ENCODE measurements at places on chromosomes 7 and 10.

- peak; percentile 34 for DNase-seq
These were observed 325.8 kb upstream of the MGMT start for GRCh38 chr10:129140921-129141885.

DNA sequence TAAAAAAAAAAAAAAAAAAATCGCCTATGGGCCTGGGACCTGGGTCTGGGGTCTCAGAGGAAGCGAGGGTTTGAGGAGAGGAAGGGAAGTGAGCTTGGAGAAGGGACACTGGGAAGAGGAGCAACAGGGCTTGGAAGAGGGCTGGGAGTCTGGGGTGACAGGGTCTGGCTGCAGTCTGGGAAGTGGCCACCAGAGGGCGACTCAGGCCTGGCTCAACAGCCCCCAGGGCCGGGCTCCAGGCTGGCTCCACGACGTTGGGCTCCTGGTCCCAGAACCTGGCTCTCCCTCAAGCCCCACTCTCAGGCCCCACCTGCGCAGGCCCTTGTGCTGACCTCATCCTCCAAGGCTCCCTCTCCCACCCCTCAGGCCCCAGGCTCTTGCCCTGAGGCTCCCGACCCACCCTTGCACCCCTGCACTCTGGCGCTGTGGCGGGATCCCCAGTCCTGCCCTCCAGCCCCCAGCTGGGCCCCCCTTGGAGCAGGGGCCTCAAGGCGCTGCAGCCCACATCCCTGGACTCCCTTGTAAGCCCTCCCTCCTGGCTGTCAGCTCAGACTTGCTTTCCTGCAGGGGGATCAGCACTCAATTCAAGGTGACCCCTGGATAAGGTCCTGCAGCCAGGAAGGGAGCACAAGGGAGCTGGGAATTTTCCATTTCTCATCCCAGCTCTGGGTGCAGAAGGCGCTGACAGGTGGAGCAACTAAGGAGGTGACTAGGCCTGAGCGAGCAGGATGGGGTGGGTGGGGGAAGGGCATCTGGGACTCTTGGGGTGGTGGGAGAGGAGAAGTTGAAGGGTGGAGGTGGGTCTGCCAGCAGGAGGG lies 5.4 kb upstream of the SPACDR start:
- peak; percentile 74 for DNase-seq

DNA sequence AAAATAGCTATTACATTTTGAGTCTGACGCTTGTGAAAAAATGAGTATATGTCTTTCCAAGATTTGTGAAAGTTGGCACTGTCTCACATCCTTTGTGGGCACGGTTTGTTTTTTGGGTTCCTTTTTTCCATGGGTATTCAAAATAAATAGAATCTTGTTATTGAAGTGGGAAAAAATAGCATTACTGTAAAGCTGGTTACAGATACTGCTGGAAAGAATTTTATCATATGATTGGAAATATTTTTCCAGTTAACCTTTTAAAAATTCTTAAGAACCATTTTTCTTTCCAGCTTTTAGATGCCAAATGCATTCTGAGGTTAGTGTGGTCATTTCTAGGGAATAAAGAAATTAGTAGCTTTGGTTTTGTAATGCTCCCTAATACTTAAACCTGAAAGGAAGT lies 11.4 kb downstream of the NET1 start:
- DNase-seq: no peak

DNA sequence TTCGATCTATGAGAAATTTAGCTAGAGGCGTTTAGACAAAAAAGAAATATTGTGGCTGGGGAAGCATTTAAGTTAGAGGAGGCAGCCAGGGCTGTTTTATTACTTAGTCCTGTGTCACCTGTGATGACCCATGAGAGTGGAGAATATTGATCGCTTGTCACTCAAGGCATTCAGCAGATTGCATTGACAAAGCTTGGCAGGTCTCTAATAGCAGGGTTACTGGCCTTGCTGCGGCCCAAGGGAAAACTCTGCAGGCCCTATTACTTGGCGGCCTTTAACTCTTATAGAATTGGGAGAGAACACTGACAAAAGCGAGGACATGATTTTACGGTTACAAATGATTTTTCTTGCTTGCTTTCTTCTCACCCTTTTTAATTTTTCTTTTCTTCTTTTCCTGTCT lies 473.5 kb downstream of the AUTS2 start:
- no peak for DNase-seq

DNA sequence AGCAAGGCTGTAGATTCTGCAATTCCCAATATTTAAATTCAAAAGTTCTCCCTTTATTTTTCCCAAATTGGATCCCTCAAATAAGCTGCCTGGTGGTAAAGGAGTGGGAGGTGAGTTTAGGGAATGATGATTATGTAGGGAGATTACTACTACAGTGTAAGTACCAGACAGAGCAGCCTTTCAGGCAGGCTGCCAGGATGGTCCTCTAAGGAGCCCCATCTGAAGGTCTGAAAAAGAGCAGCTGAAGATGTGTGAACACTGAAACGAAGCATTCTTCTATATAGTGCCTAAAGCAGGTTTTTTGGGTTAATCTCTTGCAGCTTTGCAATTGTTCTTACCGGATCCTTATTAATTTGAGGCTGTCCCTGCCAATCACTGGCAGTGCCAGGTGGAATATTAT lies 84.7 kb downstream of the CREB5 start:
- DNase-seq: no peak

- DNase-seq: no peak
These were observed 31.3 kb downstream of the AGAP3 start for GRCh38 chr7:151117565-151117964.

DNA sequence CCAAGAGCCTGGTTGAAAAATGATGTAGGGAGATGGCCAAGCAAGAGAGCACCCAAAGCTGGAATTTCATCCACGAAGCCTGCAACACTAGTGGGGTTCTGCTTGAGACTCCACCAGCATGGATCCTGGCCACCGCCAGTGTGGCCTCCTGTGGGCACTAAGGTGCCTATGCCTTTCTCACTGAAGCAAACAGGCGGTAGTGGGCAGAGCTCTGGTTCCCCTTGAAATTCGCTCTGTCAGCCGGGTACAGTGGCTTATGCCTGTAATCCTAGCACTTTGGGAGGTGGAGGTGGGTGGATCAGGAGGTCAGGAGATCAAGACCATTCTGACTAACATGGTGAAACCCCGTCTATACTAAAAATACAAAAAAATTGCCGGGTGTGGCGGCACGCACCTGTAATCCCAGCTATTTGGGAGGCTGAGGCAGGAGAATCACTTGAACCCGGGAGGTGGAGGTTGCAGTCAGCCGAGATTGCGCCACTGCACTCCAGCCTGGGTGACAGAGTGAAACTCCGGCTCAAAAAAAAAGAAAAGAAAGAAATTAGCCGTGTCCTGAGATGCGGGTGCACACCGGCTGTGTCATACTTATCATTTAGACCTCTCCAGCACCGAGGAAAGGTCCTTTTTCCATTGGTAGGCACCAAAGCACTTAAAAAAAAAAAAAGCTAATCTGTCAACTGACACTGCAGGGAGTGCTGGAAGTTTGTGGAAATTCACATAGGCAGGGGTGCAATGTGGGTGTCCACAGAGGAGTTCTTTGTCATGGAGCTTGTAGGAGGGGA lies 28.3 kb downstream of the CCM2 start:
- DNase-seq: no peak

GRCh38 chr10:129960481-129961156 lies 3.5 kb downstream of the EBF3 start:
- no peak for DNase-seq

DNA sequence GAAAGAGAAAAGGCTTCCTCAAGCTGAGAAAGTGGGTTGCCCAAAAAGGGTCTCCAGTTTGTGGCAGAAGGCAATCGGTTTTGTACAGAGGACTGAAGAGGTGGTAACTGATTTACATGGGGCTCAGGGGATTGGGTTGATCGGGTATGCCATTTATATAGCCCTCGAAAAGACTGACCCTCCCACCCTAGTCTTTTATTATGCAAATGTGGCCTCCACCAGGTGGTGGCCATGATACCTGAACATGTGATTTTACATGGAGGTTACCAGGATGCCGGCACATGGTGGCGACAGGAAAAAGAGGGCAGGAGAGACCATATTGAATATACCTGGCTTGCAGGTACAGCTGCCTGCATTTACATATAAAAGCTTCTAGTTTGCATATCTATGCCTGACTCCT lies 36.7 kb downstream of the ATE1 start:
- no peak for DNase-seq

DNA sequence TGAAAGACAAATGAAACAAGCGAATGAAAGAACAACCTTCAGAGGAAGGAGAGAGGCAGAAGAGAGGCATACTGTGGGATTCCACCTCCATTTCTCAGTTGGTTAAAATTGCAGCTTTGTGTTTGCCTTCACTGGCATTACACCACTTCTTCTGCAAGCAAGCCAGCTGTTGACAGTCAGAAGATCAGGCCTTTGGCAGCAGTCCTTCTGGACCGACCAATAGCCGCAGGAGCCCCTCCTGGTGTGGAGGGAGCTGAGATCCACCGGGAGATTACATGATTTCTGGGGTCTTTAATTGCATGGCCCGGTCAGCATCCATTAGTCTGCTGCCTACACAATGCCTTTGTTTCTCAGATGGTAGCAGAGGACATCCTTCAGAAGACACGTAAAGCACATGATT lies 206.7 kb downstream of the ADAM12 start:
- no peak for DNase-seq

GRCh38 chr7:110564246-110564645 lies 526.7 kb upstream of the LRRN3 start:
- DNase-seq: no peak

GRCh38 chr7:13024121-13024674 lies 336.8 kb downstream of the ARL4A start:
- DNase-seq: no peak

GRCh38 chr7:55234408-55234807 lies 130.7 kb upstream of the LANCL2 start:
- DNase-seq: no peak

DNA sequence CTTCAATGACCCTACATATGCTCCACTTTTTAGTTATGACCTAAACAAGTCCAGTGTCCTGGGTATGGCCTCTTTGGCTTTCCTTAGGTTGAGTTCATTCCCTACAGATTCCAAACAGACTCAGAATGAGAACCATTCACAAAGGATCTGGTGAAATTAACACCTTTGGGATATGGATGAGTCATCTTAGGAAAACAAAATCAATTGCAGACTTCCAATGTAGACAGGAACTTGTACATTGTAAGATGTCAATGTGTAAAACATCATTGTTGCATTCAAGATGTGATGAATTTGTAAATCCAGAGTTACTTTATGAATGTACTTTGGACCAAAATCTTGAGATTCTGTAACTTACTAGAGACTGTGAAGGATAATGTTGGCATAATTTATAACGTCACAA lies 43.4 kb upstream of the HECTD2 start:
- no peak for DNase-seq
